ENCODE measurements at places on chromosomes 2 and 18.

DNA sequence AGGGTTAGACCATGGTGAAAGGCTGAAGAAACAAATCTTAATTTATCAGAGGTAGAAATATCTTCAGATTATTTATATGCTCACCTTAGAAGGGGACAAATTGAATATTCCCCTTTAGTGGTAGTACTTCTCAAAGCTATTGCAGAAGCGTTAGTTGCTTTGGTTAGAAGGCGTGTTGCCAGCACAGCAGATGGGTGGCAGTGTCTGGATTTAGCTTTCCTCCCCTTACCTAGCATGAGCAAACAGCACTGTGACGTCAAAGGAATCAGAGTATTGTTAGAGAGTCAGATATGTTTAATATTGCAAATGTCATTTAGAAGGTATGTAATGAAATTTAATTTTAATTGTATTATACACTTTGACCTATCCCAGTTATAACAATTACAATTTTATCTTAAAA is 27.2 kb upstream of the GALR1 start:
- DNase-seq = no peak

GRCh38 chr2:187102381-187102780 is 253.4 kb upstream of the ZSWIM2 start:
- peak; percentile 77 for DNase-seq

- DNase-seq = no peak
These were observed 77.4 kb upstream of the DNMT3A start for GRCh38 chr2:25418944-25419677.

GRCh38 chr2:29495536-29496060 is 380.4 kb downstream of the CLIP4 start:
- no peak for DNase-seq

GRCh38 chr2:108223573-108223972 is 16.2 kb upstream of the SULT1C3 start:
- DNase-seq = no peak

DNA sequence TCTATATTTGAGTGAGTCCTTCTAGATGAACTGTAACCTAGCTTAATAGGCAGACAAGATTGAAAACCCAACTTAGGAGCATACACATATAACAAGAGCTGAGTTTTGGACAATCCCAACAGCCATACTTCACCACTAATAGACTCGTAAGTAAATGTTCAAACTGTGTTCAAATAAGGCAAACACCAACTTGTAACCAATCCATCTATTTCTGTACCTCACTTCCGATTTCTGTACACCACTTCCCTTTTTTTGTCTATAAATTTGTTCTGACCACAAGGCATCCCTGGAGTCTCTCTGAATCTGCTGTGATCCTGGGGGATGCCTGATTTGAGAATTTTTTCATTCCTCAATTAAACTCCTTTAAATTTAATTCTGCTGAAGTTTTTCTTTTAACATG is 1149.1 kb upstream of the NRXN1 start:
- no peak for DNase-seq

DNA sequence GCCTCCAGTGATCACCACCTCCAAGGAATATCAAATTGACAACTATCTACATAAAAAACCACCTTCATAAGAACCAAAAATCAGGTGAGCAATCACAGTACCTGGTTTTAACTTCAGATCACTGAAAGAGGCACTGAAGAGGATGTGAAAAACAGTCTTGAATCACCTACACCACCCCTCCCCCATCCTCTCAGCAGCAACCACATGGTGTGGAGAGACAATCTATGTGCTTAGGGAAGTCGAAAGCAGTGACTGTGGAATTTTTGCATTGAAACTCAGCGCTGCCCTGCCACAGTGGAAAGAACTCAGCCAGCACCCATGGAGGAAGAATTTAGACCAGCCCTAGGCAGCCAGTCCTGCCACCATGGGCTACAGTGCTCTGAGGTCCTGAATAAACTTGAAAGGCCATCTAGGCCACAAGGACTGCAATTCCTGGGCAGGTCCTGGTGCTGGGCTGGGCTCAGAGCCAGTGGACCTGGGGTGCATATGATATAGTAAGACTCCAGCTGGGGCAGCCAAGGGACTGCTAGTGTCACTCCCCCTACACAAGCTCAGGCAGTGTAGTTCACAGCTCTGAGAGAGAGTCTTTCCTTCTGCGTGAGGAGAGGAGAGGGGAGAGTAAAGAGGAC is 75.6 kb downstream of the ATL2 start:
- no peak for DNase-seq

- DNase-seq = no peak
These were observed 493.0 kb upstream of the ACVR2A start for GRCh38 chr2:147351784-147352183.

GRCh38 chr2:70686577-70687460 is 81.2 kb downstream of the ADD2 start:
- DNase-seq = no peak

- no peak for DNase-seq
These were observed 52.6 kb downstream of the SMAD2 start for GRCh38 chr18:47877892-47878291.

DNA sequence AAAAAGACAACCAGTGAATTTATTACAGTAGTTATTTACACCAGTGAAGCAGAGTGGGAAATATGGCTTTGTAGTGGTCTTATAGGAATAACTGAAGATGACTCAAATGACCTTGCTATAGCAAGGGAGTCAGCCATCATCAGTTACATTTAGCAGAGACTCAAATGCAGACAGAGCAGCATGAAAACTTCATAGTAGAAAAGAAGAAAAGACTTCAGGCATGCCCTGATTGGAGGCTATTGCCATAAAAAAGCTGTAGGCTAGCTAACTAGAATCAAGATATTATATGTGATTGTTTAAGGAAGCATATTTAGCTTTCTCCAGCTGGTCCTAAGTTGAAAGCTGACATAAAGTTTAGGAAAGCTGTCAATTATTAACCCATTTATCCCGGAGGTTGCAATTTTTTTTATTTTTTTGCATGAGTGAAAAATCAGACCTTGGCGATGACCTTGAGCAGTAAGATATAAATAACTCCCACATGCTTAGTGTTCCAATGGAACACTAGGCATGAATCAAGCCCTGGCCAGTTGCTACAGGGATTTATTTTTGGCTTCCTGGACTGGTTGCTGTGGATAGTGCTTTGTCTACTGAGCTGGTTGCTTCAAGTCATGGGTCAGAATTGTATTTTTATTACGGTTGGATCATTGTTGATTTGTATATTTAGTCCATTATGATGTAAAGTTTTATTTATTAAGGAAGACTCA is 675.6 kb upstream of the VRK2 start:
- no peak for DNase-seq

DNA sequence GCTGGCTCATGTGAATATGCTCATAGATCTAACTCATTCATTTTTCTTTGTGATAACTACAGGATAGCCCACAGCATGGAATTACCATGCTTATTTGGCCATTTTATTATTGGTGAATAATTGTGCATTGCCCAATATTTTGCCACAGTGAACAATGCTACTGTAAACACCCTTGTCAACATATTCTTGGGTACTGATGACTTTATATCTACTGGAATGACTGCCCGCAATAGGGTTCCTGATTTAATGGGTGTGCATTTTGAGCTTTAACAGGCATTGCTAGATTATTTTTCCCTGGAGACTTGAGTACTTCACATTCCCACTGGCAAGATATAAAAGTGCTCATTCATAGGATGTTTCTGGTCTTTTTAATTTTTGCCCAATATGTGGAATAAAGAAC is 42.7 kb upstream of the EVA1A start:
- DNase-seq = no peak

DNA sequence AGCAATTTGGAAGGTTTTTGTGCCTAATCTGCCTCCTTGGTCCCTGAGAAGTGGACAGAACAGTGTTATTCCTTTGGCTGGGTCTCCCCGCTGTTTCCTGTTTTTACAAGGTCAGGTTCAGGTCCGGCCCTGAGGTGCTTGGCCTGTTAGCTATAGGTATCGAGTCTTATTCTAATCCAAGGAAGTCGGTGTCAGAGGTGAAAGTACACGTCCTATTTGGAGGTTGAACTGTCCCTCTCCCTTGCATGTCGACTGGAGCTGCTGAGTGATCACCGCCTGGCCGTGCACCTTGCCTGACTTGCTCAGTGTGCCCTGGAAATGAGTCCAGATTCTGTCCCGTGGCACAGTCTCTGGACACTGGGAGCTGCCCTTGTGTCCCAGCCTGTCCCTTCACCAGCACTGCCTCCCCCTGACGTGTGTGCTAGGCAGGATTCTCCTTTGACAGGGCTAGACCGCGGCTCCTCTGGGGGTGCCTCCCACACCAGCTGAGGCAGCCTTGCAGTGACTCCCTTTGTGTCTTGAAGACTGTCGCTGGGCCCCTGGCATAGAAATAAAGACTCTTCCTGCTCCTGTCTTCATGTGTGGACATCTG is 65.7 kb upstream of the RBM44 start:
- no peak for DNase-seq

DNA sequence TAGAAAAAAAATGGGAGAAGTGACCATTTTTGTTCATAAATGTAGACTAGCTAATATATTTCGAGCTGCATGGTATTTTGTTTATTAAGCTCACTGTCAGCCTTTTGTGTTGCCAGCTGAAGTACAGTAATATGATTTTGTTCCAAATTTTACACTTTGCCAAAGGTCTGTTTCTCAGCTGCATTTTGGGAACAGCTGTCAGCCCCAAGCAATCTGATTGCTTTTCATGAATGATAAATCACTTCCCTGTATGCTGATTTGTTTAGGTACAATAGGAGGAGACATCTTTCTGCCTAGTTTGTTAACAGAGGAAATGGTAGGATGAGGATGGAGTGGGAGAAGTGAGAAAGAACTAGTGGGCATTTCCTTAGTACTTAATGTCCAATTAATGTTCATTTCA is 79.3 kb downstream of the NABP1 start:
- no peak for DNase-seq

DNA sequence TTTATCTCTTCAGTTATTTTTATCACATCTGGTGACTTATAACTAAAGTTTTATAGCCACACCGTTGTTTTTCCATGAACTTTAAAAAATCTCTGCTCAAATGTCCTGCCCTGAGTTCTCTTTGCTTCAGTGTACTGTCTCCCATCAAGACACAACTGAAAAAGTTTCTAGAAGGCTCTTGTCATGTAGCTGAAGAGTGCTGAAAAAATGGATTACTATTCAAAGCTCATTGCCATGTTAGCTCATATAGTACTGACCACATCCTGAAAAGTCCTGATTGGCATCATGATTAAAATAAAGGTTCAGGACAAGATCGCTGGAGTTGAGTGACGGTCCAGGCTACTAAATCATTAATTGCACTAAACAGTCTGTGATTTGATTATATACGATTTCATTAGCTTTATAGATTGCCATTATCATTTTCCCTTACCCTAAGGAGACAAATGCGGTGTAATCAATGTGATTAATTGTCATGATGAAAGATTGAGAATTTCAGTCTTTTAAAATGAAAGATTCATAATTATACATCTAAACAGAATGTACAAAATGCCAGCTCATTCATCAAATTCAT is 62.2 kb downstream of the MFSD6 start:
- no peak for DNase-seq

DNA sequence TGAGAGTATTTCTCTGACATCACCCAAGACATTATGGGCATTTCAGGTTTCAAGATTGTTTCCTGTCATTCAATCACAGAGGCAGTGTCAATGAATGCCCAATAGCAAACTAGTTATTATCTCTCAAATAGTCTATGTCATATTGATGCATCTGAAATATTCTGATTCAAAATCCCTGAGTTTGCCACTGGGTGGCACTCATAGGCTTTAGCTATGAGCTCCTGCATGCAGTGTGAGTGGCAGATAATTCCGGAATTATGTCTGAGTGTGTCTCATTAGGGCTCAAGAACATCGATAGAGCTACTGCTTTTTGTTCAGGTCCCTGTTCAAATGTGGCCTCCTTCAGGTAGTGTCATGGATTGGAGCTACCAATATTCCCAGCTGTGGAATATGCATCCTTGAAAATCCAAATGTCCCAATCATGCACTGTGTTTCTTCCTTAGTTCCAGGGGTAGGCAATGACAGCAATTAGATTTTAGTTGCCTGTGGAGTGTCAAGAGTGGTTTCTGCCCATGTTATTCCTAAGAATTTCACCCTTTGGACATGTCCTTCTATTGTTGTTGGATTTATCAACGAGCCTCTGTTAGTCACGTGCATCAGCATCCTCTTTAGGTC is 7.8 kb upstream of the OR6B3 start:
- peak; percentile 38 for DNase-seq

- peak; percentile 23 for DNase-seq
These were observed 186.8 kb upstream of the PGAP1 start for GRCh38 chr2:197113275-197113711.

GRCh38 chr2:42035241-42035640 is 12.6 kb upstream of the PKDCC start:
- DNase-seq = no peak

DNA sequence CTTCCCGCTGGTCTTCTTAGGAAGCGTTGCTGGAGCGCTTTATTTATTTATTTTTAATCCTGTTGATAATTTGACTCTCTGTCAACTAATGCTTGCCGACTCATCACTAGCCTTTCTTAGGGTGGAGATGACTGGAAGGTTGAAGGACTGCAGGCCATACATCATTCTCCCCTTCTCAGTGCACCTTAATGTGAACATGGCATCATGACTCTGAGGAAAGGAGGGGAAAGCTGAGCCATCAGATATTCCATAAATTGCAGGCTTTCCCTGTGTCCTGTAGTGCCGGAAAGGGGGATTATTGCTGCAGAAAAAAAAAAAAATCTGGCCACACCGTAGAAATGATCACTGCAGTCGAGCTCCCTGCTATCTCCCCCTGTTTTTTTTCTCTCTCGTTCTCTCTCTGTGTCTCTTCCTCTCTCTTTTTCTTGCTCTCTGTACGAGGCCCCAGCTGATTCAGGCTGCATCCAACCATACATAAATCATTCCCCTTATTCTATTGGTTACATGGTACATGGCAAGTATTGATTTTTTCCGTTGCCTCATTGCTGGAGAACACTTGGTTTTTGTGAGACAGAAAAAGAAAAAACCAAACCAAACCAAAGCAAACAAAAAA is 125.8 kb upstream of the EFEMP1 start:
- no peak for DNase-seq

DNA sequence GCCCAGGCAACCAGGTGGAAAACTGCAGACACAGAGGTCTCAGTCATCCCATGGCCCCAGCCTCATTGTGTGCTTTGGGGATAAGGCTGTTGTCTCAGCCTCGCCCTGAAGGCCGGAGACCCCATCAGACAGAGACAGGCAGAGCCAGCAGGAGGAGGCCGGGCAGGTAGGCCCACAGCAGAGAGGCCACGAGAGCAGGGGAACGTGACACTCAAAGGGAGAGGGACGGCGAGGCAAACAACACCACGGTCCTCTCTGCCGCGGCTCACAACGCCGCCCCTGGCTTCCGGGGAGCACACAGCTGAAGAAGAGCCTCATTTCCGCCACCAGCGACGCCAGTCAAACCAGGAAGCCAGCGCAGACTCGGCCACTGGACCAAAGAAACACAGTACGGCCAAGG is 103.3 kb downstream of the ZNF516 start:
- DNase-seq = no peak

GRCh38 chr2:8255448-8255800 is 426.4 kb upstream of the ID2 start:
- no peak for DNase-seq

- DNase-seq = no peak
These were observed 195.1 kb upstream of the LRP1B start for GRCh38 chr2:142325870-142326269.

GRCh38 chr2:88179228-88179679 is 9.1 kb downstream of the THNSL2 start:
- DNase-seq = no peak

GRCh38 chr18:21242141-21242779 is at the start of gene GREB1L:
TSS of gene GREB1L (plus strand) at chr18:21242232. CDS start at chr18:21383519, 141,287 bp downstream.
- peak; percentile 60 for DNase-seq

All from fibroblast of gingiva (primary cell).